CD4-positive, alpha-beta T cell treated with Interferon gamma for 1 hour (primary cell): ENCODE measurements at places on chromosomes 3 and 15.

DNA sequence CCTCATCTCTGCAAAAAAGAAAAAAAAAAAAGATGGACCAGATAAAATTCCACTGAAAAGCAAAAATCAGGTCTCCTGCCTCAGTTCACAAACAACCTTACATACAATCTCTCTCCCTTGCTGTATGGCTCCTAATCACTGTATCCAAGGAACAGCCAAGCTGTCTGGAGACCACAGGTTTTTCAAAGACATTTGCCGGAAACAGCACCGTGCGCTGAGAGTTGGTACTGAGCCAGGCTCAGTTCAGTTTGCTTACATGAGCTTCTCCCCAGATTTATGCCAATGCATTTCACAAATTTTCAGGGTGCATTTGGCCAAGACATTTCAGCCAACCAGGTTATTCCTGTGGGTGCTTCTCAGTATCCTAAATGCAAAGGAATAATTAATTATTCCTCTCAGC, 4.1 kb downstream of the ACP3 start:
- no peak for DNase-seq

DNA sequence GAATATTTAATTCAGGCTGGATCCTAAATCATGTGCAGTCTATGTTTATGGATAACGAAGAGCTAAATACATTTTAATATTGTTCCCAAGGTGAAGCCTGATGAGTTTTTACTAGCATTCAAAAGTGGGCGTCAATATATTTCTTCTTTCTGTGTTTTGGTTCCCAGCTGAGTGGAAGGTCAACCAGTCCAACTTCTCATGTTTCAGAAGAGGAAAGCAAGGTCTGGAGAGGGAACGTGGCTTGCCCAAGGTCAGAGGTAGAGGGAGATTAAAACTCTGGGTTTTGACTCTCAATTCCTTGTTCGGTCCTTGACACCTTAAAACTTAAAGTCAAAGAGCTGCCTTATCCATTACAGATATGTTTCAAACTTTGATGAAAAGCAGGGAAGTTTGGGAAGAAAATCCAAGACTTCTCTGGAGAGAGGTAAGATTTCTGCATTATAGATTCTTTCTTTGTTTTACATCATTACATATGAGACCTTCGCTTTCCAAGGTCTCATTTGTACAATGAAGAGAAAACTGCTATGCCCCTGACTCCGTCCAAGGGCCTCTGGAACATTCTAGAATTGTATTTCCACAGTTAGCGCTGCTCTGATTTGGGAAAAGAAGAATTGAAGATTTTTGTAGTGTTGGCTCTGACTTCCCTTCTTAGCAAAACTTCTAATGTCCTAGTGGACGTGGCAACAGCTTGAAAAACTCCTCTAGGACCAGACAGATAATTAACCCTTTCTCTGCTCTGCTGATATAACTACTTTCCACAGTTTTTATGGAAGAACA, 57.7 kb upstream of the HES1 start:
- no peak for DNase-seq

- DNase-seq, result no peak
Measured at GRCh38 chr3:40713795-40714194, 189.0 kb downstream of the ZNF621 start.

- DNase-seq, result no peak
Measured at GRCh38 chr3:114645392-114645791, 351.6 kb downstream of the TIGIT start.

GRCh38 chr3:89101921-89102320, 5.5 kb upstream of the EPHA3 start:
- DNase-seq, result no peak

- no peak for DNase-seq
Measured at GRCh38 chr3:142886940-142887339, 1.9 kb downstream of the PCOLCE2 start.

DNA sequence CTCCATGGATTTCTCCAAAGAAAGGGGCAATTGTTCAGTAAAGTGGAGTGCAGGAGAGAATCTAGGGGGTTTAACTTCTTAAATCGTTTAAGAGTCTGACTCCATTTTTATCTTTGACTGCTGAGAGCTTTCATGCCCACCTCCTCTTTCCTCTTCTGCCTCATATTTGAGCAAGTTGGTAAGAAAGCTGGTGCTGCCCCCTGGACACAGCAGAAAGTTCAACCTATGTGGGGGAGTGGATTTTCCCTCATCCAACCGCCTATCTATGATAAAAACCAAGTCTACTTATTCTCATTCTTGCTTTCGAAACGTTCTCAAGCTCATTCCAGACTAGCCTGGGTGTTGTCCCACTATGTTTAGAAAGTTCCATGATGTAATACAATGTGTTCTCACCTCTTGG, 26.0 kb downstream of the HHLA2 start:
- peak; percentile 9 for DNase-seq
